ENCODE measurements at places on chromosomes 5 and 9.

- no peak for DNase-seq
These were observed 116.3 kb downstream of the FEM1C start for GRCh38 chr5:115428248-115428647.

- DNase-seq: peak; percentile 48
These were observed 80.9 kb downstream of the GOLPH3 start for GRCh38 chr5:32092938-32093812.

- DNase-seq: no peak
These were observed 50.1 kb downstream of the TSPAN17 start for GRCh38 chr5:176697267-176697933.

DNA sequence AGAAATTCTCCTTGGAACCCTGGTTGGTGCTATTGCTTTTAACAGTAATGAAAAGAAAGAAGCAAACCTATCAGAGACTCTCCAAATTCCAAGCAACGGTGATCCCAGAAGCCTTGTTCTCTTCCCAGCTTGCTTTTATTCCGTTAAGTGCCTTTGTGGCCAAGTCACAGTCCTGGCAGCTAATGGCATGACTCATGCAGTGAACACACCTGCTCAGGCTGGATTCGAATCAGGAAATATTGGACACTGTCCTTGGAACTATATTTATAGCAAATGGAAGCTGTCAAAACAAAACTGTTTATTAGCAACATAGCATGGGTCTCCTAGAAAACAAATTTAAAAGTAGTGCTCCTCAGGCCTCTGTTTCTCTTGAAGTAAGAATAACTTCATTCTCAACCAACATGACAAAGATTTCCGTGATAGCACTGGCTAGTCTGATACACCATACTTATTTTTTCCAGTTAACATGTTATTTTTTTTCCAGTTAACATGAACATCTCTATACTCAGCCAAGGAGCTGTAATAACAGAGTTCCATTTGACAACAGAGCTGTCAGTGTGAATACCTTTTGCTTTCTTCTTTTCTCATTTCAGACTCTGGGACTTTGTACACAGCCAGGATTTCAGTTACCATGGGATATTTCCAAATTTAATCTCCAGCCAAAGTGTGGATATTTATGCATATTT is 502.4 kb downstream of the GADD45G start:
- no peak for DNase-seq

DNA sequence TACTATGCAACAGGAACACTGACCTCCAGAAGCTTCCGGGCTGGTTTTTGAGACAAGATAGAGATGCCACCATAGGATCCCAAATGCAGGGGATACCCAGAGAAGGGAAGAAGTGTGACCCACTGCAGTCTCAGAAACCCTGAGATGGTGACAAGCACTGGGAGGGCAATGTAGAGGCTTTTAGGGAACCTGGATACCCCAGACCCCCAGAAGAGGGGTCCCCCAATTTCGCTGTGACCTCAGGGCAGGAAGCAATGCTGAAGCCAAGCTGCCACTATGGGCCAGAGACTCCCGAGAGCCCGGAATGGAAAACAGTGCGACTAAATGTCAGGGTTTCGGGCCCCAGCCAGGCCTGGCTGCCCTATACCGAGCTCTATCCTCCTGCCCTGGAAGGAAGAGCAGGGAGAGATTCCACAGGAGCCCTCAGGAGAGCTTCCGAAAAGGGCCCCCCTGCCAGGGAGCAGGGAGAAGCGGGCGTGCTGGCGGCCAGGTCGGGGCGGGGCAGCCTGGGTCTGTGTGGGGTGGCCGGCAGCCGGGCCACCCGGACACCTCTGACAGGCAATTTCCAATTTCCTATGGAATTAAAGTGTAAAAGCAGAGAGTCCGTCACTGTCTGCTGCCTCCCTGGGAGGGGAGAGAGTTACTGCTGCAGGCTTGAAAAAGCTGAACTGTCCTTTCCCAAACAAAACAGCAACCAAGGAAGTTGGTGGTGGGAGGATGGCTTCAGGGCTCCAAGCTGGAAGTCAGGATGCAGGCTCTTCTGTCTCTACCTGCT is 154.2 kb downstream of the FGF18 start:
- no peak for DNase-seq

GRCh38 chr5:180591311-180591887 is at the start of gene SCGB3A1:
Gene SCGB3A1, minus strand, starts transcription at chr5:180591499. Its CDS starts 37 bp downstream, at chr5:180591462.
- DNase-seq: no peak

- DNase-seq: no peak
These were observed 12.0 kb upstream of the LECT2 start for GRCh38 chr5:135966790-135967189.

DNA sequence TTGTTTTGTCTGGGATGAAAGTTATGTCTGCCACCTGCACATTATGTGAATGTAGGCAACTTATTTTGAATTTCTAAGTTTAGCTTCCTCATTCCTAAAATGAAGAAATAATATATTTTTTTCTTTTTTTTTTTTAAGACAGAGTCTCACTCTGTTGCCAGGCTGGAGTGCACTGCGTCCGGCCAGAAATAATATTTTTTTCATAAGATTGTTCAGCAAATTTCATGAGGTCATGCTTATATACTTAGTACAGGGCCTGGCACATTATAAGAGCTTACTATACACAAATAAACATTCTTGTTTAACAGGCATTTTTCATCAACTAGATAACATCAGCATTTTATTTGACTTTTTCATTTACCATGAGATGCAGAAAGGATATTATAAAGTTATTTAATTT is 368.5 kb downstream of the GABRG2 start:
- DNase-seq: no peak

- DNase-seq: no peak
These were observed 366.9 kb upstream of the NUDT12 start for GRCh38 chr5:103929338-103930013.

GRCh38 chr5:147344861-147345260 is 110.0 kb downstream of the STK32A start:
- no peak for DNase-seq

DNA sequence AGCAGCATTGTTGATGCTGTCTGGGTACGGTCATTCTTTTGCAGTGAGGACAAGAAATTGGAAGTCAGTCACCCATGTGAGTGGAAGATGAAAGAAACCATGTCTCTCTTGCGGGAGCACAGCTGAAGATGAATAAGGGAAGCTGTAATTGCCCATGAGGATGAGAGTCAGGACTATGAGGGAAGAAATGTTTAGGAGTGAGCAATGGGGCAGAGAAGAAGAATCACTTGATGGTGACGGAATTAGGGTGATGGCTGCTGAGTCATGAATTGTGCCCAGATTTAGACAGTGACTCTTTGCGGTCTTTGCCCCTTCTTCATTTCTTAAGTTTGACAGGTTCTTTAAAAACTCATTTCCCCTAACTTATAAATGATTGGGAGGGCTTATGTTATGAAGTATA is 183.3 kb downstream of the MAST4 start:
- DNase-seq: no peak

DNA sequence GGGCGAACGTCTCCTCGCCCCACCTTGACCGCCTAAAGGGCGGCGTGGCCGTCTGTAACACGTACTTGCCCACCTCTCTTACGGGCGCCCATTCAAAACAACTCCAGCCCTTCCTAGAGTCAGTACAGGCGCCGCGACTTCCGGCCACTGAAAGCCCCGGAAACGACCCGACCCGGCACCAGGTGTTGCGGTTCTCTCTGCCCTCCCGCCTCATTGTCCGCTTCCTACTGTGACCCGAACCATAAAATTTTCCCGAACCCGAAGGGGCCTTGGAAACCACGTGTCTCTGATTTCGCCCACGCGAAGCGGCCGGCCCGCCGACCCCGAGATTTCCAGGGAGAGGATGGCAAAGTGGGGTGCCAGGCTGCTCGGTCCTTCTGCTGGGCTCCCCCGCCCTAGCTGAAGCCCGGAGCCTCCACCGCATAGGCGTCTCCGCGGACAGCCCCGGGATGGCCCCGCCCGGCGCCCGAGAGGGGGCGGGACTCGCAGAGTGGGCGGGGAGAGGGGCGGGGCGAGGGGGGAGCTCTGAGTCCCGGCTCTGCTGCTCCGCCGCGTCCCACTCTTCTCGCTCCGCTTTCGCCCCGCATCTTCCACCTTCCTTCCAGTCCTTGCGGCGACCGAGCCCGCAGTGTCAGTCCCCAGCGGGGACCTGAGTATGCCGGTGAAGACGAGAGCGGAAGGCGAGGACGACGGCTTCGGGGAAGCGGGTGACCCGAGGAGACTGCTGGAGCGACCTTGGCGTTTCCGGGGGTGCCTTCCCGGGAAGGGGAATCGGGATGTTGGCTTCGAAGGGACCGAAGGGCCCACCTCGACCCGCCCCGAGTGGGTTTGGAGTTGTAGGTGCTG is 684 bp upstream of the PTGES2 start:
- peak; percentile 79 for DNase-seq

DNA sequence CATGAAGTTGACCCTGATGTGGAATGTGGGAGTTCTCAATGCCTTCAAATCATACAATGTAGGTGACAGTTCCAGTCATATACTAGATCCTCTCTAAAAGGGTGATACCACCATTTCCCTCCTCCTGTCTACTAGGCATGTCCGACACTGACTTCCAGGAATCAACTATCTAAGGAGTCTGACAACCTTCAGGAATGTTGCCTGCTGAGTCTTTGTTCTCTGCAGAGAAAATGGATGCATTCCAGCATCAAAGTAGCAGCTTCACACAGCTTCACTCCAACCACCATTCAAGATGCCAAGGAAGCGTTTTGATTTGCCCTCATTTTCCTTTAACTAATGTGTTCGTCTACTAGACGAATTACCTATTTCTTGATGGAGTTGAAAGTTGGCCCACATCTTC is 530.2 kb downstream of the EBF1 start:
- DNase-seq: no peak

GRCh38 chr5:74471875-74472274 is 168.7 kb downstream of the ENC1 start:
- no peak for DNase-seq

- no peak for DNase-seq
These were observed 27.1 kb downstream of the TRMO start for GRCh38 chr9:97895211-97895610.

DNA sequence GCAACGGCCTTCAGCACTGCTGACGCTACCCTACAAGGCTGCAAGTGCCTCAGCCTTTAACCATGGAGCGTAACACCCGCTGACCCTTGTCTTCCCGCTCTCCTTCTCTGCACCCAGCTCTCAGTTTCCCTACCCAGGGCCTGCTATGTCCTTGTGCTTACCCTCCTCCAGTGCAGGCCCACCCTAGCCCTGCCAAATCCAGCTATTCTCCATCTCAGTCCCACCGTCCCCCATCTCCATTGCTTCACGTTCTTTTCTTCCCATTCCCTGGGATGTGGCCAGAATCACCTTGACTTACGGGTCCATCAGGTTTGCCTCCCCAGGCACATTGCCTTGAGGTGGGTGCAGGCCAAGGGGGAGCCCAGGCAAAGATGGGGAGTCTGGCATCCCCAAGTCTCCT is 91.2 kb downstream of the PAX5 start:
- DNase-seq: no peak

- no peak for DNase-seq
These were observed 15.9 kb downstream of the RHOBTB3 start for GRCh38 chr5:95746722-95747679.

- DNase-seq: no peak
These were observed 219.0 kb downstream of the AOPEP start for GRCh38 chr9:94945197-94946144.

DNA sequence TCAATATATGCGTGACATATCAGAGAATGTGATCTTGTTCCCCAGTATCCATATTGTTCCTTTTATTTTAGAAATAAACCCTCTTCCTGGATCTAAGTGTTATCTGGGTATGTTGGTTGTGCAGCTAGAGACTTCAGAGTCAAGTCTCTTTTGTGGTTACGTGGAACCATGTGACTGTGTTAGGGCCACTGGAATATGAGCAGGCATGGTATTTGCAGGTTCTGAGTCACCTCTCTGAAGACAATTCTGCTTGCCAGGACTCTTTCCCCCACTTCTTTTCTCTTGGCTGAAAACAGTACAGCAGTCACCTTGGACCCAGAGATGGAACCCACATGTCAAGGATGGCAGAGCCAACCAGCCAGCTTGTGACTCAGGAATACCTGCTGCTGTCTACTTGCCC is 59.7 kb downstream of the ATP10B start:
- no peak for DNase-seq

DNA sequence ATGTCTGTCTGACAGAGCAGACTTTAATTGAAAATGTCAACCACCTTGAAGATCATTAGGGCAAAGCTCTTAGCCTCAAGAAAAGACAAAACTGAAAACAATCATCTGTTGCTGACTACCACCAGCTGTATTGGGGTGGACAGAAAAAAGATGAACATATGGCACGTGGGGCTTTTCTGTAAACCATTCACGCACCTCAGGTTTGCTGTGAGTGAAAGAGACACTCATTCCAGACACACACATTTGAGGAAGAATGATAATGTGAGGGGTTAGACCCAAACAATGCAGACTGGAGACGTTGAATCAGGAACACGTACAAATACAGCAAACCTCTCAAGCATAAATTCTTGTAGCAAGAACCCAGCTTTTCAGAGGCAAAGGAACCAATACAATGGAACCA is 158.7 kb downstream of the EBF1 start:
- no peak for DNase-seq

GRCh38 chr5:37272511-37272910 is 23.3 kb upstream of the CPLANE1 start:
- DNase-seq: no peak

- DNase-seq: no peak
These were observed 9.0 kb upstream of the ZSWIM6 start for GRCh38 chr5:61322738-61323725.

GRCh38 chr9:17005056-17005823 is 129.6 kb upstream of the CNTLN start:
- DNase-seq: no peak

GRCh38 chr5:60386436-60387050 is 313.4 kb downstream of the DEPDC1B start:
- DNase-seq: no peak

DNA sequence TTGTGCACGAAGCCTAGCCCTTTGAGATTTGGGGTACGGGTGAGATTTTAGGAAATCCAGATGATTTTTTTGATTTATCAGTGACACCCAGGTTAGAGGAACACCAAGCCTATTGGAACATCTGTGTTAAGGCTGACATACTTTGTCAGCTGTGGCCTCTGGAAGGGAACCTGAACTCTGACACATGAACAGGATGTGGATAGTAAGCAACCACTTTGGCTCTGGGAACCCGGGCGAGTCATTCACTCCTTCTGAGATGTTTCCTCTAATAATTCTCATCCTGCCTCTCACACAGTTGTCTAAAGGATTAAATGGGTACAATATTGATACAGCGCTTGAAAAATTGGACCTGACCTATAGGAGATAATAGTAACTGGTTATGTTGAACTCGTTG is 67.8 kb downstream of the FGF1 start:
- DNase-seq: no peak

Measured in stimulated activated CD4-positive, alpha-beta T cell treated with anti-CD3 and anti-CD28 coated beads, Interleukin-4, amount 100 ng/mL, for 1 hour (primary cell).